CD4-positive, alpha-beta T cell treated with Interleukin-10 for 1 hour (primary cell): ENCODE measurements at places on chromosomes 5 and 9.

DNA sequence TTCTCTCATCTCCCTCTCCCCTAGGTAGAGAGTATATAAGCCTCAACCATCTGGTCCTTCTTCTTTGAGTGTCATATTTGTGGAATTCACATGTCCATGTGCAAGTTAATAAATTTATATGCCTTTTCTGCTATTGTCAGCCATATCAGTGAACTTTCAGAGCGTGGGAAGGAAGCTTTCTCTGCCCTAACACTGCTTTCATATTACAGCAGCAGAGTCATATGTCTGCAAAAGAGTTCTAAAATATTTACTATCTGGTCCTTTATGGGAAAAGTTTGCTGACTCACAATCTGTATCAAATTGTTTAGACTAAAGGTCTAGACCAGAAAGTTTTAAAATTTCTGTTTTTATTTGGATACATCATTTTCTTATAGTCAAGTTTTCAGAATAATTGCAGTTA, 669.0 kb downstream of the LRRC70 start:
- no peak for DNase-seq

DNA sequence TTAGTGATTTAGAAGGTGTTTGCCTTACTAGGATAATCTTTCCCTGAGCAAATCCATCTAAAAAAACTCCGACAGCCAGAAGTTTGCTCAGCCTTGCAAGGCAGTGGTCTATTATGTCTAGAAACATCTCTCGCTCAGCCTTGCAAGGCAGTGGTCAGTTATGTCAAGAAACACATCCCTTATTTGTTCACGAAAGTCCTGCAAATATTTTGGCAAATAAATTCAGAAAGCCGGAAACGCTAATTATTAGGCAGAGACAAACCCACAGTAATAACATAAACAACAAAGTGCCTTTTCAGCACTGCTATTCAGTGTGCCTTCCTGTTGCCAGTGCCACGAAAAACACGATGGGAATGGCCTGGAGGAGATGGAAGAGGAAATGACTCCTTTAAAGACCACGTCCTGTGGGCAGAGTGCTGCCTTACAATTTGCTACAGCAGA, 184.5 kb downstream of the GNAQ start:
- DNase-seq: no peak

- peak; percentile 13 for DNase-seq
Measured at GRCh38 chr5:1827886-1828397, 26.7 kb downstream of the NDUFS6 start.

DNA sequence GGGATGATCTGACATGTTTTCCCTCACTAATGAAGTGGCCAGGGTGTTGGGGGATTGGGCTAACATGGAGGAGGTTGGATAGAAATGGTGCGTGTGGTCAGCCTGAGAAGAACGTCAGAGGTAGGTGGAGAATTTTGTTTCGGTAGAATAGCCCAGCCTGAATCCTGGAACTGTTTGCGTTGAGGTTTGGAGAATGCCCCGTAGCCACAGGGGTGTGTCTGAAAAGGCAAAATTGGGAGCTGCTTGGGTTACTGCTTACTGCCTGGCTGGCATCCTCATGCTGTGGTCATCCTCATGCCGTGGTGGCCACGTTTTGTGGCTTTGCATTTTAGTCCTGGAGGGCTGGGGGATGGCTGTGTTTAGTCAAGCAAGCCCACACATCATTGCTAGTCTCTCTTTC, 236.9 kb downstream of the GOLPH3 start:
- no peak for DNase-seq

DNA sequence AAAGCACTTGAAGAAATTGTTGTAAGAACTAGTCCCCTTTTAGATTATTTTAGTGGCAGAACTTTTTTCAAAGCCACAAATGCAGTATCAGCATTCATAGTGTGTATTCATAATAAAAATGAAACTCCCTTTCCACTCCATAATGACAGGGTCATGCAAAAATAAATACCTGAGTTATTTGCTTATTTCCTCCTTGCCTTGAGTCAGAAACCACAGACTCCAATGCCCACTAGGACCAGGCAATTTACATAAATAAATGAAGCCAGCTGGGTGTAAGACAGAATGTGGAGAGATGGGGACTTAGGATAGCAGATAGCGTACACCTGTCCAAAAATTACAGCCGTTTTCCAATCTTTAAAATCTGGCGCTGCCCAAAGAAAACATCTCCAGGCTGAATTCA, 417.8 kb downstream of the TMEM161B start:
- no peak for DNase-seq

DNA sequence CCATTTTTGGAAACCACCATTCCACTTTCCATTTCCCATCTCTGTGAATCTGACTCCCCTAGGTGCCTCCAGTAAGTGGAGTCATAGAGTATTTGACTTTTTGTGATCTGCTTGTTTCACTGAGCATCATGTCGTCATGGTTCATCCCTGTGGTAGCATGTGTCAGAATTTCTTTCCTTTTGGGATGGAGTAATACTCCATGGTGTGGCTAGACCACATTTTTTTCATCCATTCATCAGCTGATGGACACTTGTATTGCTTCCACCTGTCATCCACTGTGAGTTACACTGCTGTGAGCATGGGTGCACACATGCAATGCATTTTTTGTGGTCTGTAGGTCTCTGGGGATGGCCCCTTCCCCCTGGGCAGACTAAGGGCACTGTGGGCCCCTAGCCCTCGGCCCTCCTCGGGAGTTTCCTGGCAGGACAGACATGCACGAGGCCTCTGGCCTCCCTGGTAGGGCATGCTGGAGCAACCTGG, 115.9 kb downstream of the GADD45G start:
- DNase-seq: no peak

- no peak for DNase-seq
Measured at GRCh38 chr5:168120401-168121137, 170.9 kb upstream of the WWC1 start.

- no peak for DNase-seq
Measured at GRCh38 chr5:180736536-180736935, 3.3 kb downstream of the OR2Y1 start.

GRCh38 chr9:11749396-11749795, 943.8 kb upstream of the TYRP1 start:
- DNase-seq: no peak

GRCh38 chr5:3489239-3489843, 106.3 kb upstream of the IRX1 start:
- no peak for DNase-seq

GRCh38 chr5:143105216-143105905, 298.1 kb downstream of the NR3C1 start:
- DNase-seq: no peak

DNA sequence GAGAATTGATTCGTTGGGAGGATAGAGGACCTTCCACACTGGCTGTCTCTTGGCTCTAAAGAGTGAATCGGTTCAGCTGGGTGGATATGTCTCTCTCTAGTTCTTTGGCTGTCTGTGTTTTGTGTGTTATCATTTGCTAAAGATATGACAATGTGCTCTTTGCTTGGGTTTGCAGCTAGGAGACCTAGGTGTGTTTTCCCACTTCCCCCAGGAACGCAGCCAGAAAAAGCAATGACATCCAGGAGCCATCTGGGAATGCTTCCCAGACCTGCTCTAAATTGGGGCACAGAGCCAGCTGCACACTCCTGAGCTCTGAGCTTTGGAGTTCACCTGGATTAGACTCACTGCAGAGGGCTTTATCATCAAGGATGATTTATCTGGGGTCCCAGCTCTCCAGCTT, 12.8 kb upstream of the PDZD2 start:
- no peak for DNase-seq

DNA sequence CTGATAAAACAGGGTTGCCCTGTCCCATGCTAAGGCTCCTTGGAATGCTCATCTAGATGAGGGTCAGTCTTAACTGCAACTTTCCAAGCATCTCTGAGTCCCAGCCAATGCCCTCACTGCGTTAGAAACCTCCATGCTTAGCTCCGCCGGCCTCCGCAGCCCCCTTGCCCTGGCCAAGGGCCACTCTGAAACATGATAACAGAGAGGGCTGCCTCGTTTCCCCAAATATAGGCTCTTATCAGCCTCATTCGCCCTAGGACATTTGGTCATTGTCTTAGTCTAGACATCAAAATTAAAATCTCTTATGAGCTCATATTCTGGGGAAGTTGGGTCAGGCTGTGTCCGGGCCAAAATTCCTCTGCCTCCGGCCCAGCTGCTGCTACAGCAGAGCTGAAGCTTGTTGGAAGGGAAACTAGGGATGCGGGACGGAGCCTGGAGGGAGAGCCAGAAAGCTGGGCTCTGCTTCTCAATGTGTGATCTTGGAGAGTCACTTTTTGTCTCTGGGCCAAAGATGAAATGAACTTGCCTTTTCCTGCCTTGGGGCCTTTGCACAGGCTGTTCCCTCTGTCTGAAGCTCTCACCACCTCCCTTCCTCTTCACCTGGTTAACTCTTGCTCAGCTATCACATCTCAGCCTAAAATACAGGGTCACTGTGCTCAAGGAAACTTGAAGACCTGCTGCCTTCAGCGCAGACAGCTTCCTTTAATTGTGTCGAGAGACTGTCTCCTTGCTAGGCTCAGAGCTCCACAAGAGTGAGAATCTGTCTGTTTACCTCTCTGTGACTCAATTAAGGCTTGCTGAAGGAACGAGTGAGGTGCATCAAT, 191.3 kb downstream of the RGS3 start:
- DNase-seq: no peak

DNA sequence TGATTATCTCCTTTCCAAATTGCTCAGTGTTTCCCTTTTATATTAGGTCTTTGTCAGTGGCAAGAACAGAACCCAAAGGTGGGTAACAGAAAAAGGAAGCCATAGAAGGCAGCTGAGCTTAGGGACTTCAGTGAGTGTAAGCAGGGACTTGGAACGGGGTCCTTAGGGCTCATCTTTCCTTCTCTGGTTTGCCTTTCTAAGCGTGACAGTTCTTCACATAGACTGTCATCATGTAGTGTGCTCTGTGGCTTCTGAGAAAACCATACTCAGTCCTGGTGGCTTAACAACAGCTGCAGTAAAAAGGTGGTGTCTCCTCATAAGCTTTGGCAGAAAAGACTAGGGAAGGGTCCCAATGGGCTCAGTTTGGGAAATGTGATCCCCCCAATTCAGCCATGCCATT, 108.8 kb downstream of the SLC12A2 start:
- DNase-seq: no peak

DNA sequence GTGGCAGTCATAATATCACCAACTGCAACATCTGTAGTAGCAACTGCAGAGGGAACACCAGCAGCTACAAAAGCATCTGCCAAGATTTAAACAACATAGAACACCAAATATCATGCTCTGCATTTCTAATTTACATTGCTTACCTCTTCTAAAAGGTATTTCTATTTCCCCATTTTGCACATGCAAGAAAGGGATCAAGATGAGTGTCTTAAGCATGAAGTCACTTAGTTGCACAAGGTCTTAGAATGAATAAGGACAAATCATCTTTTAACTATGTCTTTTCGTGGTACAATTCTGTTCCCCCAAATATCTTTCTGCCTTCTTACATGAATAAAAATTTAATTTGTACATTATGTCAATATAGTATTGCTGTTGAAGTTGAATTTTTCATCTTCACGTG, 1746.4 kb downstream of the EFNA5 start:
- no peak for DNase-seq

DNA sequence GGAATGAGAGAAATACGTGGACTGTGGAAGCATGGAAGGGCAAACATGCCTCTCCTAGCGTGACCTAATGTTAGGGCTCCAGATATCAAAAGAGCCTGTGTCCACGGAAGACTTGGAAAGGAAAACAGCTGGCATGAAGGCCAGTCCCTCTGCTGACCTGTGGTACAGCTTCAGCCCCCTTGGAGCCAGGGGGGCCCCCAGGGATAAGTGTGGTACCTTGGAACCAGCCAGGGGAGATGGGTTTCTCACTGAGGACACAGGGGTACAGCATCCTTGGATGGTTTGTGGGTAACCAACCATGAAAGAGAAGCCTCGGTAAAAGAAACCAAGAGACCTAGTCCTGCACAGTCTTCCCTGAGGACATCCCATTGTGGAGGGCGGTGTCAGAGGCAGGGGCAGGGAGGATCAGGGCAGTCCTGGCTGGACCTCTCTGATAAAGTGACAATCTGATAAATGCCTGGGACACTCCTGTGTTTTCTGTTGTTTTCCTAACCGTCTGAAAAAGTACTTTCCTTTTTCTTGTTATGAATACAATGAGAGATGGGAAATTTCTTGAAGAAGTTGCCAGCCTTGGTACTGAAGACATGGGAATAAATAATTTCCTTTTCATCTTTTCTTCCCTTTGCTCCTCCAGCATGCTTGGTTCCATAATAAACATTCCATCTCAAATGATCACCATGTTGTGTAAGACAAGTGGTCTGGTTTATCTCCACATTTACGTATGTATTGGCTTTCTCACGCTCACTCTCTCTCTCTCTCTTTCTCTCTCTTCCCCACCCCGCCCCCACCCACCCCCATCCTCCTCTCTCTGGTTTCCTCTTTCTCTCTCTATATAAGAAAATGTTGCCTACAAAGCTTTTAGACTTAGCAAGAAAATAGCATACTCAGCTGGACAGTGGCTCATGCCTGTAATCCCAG, 102.1 kb downstream of the SUSD1 start:
- no peak for DNase-seq

GRCh38 chr9:134189145-134189469, 24.7 kb upstream of the RNU6ATAC start:
- no peak for DNase-seq

DNA sequence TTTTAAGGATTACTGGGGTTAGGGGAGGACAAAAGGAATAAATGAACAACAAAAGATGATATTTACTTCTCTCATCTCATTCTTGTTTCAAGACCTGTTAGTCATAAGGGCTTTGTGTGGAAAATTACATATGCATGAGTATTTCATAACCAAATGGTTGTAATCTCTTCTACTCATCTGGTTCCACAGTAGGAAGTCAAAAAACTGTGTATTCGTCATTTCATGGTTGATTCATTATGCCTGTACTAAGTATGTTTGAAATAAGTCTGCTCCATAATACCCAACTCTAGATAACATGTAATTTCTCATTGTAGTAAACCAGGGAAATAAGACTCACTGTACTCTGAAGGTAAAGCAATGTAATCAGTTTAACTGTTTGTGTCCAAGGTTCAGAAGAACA, 212.9 kb downstream of the ARRDC3 start:
- no peak for DNase-seq

DNA sequence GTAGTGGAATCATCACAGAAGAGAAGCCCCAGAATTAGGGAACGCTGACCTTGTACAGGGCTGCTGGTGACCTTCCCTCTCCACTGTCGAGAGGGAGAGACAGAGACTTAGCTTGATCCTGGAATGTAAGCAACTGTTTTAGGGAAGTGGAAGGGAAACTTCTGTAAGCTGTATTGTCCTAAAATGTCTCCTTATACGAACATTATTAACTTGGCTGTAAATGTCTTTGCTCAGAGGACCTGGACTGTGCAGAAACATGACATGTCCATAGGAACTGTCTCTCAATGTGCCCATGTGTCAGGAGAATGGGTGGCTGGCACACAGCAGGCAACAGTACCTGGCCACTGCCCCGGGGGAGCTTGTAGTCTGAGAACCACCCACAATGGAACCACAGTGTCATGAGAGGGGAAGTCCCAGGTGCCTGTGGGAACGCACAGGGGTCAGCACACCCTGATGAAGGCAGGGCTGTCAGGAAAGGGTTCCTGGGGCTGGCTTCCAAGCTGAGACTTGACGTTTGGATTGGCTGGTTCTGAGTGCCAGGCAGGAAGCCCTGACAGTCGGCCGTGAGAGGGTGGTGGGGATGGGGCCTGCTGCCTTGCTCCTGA, 34.0 kb downstream of the DAP start:
- no peak for DNase-seq
